ENCODE measurements at places on chromosomes 2 and 18.

DNA sequence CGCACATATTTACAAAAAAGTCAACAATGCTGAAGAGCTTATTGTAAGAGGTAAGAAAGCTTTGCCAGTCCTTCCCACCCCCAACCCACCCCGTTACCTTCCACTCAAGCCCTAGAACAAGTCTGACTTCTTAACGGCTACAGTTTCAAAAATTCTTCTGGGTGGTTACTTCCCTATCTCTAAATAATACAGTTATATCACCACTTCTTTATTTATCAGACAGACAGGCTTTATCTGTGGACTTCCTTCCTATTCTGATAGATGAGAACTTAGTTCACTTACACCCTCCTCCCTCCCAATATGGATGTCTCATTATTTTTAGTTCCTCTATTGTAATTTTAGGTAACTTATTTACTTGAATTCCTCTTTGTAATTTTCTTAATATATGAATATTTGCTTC, 26.7 kb upstream of the ACTR3 start:
- no peak for DNase-seq

DNA sequence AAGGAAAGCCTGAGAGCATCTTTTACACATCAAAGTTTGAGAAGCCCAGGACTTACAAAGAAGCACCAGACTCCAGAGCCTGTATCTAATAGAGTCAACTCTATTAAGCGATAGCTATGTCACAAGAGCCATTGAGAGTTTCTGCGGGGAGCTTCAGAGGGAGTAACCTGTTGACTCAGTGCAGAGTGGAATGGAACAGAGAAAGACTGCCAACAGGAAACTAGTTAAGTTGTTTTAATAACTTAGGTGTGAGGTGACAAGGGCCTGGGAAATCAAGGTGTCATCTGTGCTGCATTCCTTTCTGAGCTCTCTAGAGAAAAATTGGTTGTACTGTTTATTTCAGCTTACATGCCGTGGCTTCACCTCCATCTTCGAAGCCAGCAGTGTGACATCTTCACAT, 513.8 kb upstream of the POU3F3 start:
- no peak for DNase-seq

DNA sequence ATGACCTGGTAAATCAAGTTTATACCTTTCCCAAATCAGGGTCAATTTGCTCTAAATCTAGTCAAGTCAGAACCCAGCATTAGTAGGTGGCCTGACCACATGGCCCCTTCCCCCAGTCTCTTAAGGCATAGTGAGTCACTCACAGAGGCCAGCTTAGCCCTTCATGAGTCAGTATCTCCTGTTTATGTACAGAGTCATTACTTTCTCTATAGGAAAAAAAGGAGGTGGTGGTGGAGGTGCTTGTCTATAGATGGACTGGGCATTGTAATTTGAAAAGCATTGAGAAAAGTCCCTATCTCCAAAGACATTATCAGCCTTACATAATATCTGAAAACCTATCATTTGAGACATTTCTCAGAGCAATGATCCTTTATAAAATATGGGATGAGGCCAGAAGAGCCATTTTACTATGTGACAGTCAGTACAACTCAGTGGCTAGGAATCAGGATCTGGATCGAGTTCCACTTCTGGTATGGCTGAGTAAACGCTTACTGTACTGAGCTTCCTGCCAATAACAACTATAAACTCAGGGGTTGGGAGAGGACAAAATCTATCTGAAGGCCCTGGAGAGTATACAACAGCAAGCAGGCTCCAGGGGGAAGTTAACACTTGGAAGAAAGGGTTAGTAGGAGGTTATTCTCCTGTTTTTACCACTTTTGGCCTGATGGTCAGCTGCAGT, 22.5 kb upstream of the SIGLEC15 start:
- no peak for DNase-seq

DNA sequence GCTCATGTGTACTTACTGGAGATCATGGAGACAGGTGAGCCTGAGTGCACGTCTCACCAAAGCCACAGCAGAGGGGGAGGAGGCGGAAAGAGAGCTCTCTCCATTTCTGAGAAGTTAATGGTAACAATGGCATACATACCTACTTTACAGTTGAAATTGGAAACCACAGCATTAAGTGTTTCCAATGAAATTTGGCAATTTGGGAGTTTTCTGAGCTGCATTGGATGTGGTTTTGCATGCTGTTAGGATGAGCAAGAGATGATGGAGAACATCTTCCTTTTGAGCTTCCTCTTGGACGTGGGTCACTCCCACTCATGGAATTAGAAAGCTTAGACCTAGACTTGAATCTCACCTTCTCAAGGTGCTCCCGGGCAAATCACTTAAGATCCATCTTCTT, 25.5 kb upstream of the IL37 start:
- no peak for DNase-seq

DNA sequence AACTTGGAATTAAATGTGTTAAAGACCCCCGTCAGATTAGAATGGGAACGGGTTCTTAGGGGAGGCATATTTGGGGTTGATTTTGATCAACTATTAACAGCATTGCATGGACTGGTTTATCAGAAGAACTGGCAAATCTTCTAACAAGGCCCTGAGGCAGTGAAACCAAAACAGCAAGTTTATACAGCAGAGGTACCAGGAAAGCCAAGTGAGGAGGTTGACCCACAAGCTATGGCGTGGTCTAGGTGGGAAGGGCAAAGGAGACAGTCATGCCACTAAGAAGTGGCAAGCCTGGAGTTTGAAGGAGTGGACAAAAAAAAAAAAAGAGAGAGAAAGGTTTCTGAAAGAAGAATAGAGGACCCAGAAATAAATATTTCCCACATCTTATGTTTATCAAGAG, 187.0 kb downstream of the MREG start:
- no peak for DNase-seq

DNA sequence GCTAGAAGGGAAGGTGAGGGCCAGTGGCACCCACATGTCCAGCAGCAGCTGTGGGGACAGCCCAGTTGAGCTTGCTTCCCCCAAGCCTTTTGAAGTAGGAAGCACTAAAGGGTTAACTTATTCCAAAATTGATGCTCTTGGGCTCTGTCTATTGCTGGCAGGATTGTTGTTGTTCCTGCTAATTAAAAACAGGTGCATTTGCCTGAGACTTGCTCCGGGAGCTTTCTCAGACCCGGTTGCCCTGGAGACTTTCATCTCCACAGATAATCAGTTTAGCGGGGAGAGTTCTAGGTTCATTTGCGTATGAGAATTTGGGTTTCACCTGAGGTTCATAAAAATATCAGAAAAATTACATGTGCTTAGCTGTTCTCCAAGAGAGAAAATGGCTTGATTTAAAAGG, 277.3 kb downstream of the LRATD1 start:
- DNase-seq: no peak

GRCh38 chr2:163345795-163346573, 389.8 kb downstream of the FIGN start:
- DNase-seq: no peak

DNA sequence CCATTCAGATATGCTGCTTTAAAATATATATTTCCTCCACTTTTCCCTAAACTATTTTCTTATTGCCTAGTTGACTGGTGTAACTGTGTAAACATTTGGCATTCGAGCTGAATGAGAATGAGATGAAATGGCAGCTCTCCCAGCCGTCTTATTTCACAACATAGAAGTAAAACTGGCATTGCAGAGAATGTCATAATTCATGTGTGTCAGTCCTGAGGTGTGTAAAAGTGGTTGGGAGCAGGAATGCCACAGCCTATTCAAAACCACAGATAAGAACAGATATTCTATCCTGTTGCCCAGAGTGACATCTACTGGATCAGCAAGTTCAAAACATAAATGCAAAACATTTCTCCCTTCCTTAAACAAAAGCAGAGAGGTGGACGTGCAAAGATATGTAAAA, 565.5 kb upstream of the CHAC2 start:
- DNase-seq: no peak

GRCh38 chr2:221203856-221204255, 368.2 kb downstream of the EPHA4 start:
- no peak for DNase-seq

- DNase-seq: no peak
Measured at GRCh38 chr2:230155359-230155758, 64.4 kb downstream of the SP110 start.

- DNase-seq: no peak
Measured at GRCh38 chr2:190504912-190505311, 29.6 kb downstream of the NEMP2 start.

DNA sequence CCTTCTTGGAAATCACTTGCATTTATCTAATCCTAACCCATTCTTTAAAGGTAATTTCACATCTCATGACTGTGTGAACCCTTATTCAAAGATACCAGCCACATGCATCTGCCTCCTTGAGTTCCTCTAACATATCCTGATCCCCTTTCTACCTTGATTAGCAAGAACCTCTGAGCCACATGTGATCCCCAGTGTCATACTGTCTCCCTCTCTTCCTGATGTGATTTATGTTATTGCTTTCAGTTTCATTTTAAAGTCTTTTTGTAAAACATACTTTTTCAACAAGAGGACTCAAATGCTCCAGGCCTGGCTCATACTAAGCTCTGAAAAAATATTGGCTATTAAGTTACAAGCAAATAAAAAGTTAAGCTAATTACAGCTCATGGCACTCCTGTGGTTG, 470.1 kb downstream of the DLGAP1 start:
- DNase-seq: no peak

- DNase-seq: no peak
Measured at GRCh38 chr18:36629138-36629530, 199.7 kb downstream of the TPGS2 start.

DNA sequence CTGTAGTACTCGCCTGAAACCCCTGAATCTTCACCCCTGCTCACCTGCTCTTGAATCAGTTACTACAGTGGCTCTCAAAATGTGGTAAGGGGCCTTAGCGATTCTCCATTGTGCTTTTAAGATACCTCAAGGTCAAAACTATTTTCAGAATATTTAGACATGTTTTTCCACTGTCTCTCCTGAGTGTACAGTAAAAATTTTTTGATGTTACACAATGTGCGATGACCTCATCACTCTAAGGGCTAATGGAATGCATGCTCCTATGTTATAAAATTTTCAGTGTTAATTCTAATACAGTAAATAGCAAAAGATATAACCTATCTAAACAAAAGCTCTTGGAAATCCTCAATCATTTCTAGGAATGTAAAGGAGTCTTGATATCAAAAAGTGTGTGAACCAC, 336.9 kb upstream of the PKDCC start:
- no peak for DNase-seq

GRCh38 chr2:219897456-219897855, 270.0 kb downstream of the SLC4A3 start:
- DNase-seq: no peak

GRCh38 chr2:103529798-103530502, 768.1 kb downstream of the TMEM182 start:
- DNase-seq: no peak

DNA sequence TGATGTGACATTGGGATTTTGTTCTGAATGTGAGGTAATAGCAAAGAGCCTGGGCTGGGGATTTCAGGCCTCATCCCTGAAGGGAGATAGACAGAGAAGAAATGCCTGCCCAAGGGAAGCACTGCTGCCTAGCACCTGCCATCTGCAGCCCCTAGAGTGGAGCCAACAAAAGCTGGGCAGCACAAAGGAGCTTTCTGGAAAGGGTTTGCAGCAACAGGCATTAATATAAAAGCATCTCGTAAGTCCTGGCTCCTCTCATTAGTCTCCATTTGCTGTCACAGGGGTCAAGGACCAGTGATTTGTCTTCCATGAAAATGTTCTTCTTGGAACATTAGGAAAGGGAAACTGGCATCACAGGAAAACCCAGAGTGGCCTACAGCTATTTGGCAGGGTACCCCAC, 157.2 kb upstream of the SLC14A2 start:
- no peak for DNase-seq
